ENCODE measurements at places on chromosomes 4 and X. TPM values are rescaled to one million over a fixed set of nuclear protein-coding genes. Genes with fewer than 3 reads are reported as not detected.
A peak's percentile ranks its signal among the peaks of the same experiment; 100 is the strongest.

DNA sequence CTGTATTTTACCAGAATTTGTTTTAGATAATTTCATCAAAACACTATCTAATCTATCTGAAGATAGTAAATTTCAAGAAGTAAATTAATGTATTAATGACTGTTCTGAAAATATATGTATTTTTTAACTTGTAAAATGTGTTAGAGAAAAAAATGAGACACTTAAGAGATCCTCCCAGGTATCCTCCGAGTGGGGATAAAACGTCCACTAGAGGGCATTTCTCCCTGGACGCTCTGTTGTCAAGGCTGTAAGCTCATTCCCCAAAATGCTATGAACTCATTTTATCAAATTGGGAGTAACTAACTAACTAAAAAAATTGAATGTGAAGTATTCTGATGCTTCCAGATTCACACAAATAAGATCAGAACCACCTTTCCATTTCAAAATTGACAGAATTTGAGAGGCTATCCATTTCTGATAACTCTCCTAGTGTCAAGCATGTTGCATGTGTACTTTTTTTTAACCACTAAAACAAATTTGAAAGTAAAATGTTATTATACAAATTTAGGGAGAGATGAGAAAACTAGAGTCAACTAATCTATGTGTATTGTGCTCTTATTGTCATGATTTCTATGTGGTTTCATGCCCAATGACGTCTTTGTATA, 337.3 kb upstream of the HS3ST1 start:
- no peak for DNase-seq

CYSLTR1 gene
- 5.3 TPM for total RNA-seq

RHOXF2 gene
- not detected for total RNA-seq

GAB3 gene
- total RNA-seq, result 7.6 TPM

- DNase-seq, result peak; percentile 85
Measured at GRCh38 chr4:1347410-1347864, 429 bp downstream of the UVSSA start.

SERPINA7 gene
- not detected for total RNA-seq

DNA sequence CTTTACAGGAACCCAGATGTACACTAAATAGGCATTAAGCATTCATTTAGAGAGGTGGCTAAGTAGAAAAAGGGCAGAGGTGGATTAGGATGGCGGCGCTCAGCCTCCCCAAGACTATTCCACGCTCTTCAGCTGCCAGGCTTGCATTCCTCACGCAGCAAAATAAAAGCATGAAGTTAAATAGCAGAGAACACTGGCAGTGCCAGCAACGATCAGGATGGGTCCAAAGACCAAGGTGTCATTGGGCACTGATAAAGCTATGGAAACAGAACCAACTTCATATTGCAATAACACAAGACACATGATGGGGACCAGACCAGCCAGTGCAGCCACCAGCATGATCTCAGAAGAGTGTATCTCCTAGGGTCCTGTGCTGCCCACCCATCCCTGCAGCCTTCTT, 42.0 kb downstream of the TMEM156 start:
- no peak for DNase-seq

DNA sequence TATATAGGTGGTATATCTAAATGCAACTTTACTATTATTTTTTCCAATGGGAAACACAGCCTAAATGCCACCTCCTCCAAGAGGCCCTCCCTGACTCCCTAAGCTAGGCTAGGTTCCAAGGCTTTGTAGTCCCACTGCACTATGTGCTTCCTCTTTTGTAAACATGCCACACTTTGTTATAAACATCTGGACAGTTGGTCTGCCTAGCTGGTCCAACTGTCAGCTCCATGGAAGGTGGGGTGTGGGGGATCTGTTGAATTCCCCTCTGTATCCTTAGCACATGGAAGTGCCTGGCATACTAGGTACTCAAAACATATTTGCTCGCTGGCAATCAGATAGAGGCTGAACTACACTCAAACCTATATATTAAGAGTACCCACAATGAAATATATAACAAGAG, 63.4 kb downstream of the SLC9A7 start:
- DNase-seq, result no peak

- no peak for DNase-seq
Measured at GRCh38 chr4:123952530-123953274, 556.1 kb downstream of the SPRY1 start.

UGT2B17 gene
- total RNA-seq, result not detected

DNA sequence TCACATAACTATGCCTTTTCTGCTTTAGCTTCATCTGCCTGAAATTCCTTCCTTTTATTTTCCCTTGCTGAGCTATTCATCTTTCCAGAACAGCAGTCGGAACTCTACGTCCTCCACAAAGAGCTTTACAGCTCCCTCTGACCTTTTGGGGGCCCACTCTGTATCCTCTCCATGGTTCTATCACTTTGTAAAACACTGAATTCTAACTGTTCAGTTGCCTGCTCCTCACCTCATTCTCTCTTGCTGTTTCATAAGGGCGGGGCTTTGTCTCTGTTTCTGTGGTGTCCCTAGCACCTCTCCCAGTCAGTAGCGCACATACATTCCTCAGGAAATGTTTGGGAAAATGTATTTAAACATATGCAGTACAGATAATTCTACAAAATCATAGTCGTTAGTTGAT, 737.0 kb downstream of the RAB28 start:
- DNase-seq, result no peak

GRCh38 chr4:32000846-32001488, 1280.8 kb downstream of the PCDH7 start:
- DNase-seq, result no peak

- DNase-seq, result no peak
Measured at GRCh38 chr4:103443324-103443723, 245.2 kb upstream of the CENPE start.

- DNase-seq, result no peak
Measured at GRCh38 chr4:99887837-99888236, 6.4 kb downstream of the LAMTOR3 start.

GRCh38 chrX:65643531-65644052, 23.9 kb upstream of the MSN start:
- DNase-seq, result no peak

DNA sequence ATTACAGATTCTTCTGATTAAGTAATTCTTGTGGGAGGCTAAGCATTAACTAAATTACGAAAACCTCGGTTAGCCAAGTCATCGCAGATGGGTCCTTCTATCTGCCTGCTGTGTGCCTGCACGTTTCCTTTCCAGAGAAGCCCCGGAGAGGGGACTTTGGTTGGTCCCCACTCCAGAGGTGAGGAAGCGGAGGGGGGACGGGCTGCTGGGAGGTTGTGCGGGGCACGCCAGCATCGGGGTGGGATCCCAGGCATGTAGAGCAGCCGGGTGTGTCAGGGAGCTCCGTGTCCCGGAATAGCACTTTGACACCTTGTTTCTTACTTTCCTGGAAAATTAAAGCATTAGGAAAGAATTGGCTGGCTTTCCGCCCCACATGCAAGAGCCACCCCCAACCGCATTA, 26.6 kb downstream of the PIGG start:
- no peak for DNase-seq

SSX4 gene
- not detected for total RNA-seq

GRCh38 chr4:8437281-8437680, 3.2 kb downstream of the ACOX3 start:
- no peak for DNase-seq

DNA sequence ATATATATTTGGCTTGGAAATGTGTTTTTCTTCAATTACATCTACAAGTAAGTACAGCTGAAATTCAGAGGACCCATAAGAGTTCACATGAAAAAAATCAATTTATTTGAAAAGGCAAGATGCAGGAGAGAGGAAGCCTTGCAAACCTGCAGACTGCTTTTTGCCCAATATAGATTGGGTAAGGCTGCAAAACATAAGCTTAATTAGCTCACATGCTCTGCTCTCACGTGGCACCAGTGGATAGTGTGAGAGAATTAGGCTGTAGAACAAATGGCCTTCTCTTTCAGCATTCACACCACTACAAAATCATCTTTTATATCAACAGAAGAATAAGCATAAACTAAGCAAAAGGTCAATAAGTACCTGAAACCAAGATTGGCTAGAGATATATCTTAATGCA, 26.1 kb downstream of the NUDT6 start:
- no peak for DNase-seq

- DNase-seq, result no peak
Measured at GRCh38 chrX:112826023-112826422, 14.6 kb downstream of the AMOT start.

GRCh38 chrX:118772051-118772450, 44.6 kb downstream of the IL13RA1 start:
- DNase-seq, result no peak

DNA sequence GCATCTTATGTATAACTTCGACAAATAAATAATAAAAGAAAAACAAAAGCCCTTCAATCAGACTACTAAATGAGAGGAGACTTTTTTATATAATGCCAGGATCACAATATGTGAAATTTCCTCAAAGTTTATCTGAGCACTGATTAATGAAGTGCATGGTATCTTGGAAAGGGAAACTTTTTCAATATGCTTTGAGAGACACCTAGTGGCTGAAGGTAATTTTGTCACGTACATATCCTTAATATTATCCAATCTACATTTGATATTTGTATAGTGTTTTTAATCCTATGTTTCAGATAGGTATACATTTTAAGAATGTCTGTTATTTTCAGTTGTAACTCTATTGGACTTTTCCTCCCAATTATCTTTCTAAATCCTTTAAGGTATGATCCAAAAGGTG, 146.8 kb downstream of the KLHL4 start:
- DNase-seq, result no peak

VCX gene
- not detected for total RNA-seq

- DNase-seq, result no peak
Measured at GRCh38 chr4:6926681-6927478, 17.3 kb downstream of the TBC1D14 start.

DNA sequence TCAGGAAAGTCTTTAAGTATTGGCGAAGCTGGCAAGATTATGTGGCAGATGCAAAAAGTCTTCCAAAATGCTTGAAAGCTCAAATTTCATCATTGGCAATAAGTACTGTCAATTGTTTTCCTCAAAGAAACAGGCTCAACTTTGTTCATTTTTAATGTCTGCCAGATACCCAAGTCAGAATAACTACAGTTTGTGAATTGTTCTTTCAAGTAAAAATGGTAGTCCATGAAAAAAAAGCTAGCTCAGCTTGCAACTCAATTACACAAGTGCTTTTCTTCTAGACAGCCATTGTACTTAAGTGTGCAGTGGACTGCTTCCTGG, 70.5 kb downstream of the AFF1 start:
- no peak for DNase-seq

DNA sequence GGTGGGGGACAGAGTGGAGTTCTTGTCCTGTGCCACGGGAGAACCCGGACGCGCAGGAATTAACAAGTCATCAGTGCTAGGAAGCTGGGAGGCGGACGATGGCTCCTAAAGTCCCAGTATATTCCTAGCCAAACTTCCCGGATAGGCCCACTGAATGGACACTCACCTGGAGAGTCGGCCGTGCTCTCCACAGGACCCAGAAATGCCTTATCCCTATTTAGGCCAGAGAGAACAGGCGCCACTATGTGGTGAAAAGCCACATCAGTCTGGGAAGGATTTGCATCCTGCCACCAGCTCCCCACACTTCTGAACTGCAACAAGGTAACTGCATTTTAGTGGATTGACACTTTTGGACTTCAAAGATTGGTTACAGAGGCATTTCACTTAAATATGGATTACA, 1.1 kb downstream of the CFAP299 start:
- DNase-seq, result no peak

GRCh38 chr4:129095811-129096454, at the start of gene C4orf33:
C4orf33 (plus strand) TSS chr4:129096152; CDS start chr4:129102611, 6,459 bp downstream.
- DNase-seq, result peak; percentile 77

GRCh38 chr4:8688041-8688907, 95.7 kb downstream of the CPZ start:
- DNase-seq, result no peak

CXCL3 gene
- total RNA-seq, result 6.9 TPM

AKAP4 gene
- not detected for total RNA-seq

AKAP14 gene
- not detected for total RNA-seq

DNA sequence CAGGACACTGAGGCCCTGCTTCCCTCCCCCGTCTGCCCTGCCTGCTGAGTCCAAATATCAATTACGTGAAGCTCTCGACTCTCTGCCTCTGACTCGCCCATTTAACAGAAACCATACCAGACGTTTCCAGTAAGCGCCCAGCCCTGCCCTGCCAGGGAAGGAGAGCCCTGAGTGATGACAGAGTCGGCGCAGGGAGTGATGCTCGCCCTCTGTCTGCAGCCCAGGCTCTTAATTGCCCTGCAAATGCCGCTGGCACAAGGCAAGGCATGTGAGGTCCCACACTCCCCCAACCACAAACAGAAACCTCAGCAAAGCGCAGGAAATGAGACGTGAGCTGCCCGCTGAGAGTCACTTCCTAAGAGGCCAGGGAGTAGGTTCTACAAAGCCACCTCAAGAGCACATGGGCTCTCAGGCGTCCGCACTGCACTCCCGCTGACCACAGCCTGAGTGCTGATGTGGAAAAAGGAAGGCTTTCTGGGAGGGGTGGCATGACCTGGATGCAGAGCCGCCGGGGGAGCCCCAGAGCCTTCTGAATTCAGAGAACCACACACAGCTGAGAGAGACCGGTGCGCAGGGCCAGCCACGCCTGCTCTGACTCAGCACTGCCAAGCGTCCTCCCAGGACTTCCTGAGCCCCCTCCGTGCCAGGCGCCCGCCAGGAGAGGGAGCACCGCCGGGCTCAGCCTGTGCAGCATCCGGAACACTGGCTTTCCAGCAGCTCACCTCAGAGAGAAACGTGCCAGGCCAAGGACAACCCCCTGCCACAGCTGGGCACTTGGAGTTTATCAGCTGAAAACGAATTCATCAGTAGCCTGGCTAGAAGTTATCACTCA, 5.3 kb downstream of the ZFYVE28 start:
- peak; percentile 74 for DNase-seq

DYNLT3 gene
- total RNA-seq, result 33.3 TPM

FHDC1 gene
- total RNA-seq, result 3.9 TPM

- no peak for DNase-seq
Measured at GRCh38 chr4:8224975-8225625, 26.0 kb downstream of the SH3TC1 start.

SPATA4 gene
- total RNA-seq, result not detected

DNA sequence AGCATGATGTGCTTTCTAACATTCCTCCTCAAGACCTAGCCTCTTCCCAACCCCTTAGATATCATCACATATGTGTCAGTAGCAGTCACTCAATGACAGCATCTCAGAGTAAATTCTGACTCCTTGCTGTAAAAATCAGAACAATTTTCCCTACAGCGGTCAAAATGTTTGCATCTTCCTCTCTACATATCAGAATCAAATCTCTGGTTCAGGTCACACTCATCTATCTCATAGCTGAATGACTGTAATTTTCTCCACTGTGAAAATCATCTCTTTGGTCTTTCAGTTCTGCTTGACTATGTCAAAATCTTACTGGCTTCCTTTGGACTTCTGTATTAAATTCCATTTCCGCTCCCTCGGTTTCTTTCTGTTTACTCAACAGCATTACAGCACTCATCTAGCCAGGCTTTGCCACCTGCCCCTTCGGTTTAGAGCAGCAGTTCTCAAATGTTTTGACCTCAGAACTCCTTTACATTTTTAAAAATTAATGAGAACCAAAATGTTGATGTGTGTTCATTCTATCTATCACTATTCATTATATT, 57.3 kb downstream of the AGA start:
- no peak for DNase-seq

All from sciatic nerve (tissue), 2 donors.